Thymus (tissue), 14 donors: ENCODE measurements at places on chromosomes 1 and 21.
A peak's percentile ranks its signal among the peaks of the same experiment; 100 is the strongest.

DNA sequence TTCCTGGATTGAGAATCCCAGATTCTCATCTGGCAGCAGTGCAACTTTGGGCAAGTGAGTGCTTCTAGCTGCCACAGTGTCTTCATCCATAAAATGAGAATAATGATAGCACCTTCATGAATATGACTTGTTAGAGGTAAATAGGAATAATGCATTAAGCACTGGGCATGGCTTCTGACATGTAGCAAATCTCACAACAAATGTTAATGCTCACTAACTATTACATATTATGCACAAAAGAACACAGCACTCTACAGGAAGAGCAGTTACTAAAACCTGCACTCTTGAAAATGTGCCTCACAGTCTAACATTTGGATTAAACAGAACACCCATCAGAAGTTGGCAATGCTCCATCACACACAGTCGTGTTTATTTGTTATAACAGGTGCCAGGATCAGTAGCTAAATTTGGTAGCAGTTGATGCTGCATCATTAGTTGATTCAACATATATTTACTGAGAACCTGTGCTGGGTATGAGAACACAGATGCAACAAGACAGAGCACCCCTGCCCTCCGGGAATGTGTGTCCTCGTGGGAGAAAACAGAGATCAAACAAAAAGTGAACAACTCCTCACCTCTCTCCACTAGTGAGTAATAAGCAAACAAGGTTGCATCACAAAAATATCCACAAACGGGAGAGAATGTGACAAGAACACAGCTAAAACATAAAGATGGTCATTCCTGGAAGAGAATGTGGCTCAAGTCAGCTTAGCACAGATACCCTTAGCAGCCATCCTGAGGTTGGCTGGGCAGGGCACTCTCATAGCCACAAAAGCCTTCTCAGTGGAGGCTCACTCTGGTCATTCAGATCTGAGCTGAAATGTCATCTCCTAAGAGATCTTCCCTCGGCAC is 26.2 kb upstream of the LBR start:
- no peak for DNase-seq

GRCh38 chr1:236681219-236681618 is 5.1 kb upstream of the ACTN2 start:
- DNase-seq = no peak

GRCh38 chr21:15430023-15430422 is 299.8 kb upstream of the USP25 start:
- no peak for DNase-seq

DNA sequence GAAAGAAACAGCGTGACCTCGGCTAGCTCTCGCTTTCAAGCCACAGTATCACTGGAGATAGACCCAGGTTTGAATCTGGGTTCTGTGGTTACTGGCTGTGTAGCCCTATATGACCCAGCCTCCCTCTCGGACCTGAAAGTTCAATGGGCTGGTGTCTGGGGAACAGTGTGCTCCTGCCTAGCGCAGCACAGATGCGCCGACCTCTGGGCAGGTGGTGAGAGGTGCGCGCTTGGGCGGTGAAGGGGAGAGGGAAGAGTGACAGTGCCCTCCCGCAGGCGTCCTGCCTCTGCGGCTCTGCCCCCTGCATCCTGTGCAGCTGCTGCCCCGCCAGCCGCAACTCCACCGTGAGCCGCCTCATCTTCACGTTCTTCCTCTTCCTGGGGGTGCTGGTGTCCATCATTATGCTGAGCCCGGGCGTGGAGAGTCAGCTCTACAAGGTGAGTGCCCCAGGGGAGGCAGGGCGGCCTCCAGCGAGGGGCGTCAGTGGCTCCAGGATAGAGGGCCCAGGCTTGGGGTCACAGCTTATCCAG is 10.5 kb downstream of the SERINC2 start:
- peak; percentile 63 for DNase-seq

GRCh38 chr1:17893891-17894631 is 138.9 kb downstream of the ACTL8 start:
- no peak for DNase-seq

- DNase-seq = no peak
Measured at GRCh38 chr1:64765826-64766225, 21.0 kb downstream of the RAVER2 start.

- DNase-seq = no peak
Measured at GRCh38 chr21:46120301-46121285, 22.7 kb downstream of the COL6A2 start.

- no peak for DNase-seq
Measured at GRCh38 chr1:47181955-47182675, 7.7 kb downstream of the PDZK1IP1 start.

GRCh38 chr1:168148916-168149315 is 12.2 kb upstream of the GPR161 start:
- DNase-seq = no peak

DNA sequence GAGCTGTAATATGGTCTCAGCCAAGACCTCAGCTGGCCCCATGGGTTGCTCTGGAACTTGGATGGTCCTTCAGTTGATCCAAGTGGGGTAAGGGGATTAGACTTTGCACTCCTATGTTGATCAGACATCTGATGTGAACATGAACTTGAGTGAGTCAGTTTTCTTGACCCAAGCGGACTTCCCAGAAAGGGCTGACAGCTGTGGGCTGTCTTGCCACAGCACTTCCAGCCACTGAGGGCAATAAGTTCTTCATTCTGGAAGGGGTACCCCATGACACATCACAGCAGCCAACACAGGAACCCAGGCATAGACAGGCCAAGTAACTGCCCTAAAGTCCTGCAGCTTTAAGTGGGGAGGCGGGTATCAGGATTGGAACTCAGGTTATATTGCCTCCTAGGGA is 93.9 kb upstream of the USP24 start:
- DNase-seq = no peak

DNA sequence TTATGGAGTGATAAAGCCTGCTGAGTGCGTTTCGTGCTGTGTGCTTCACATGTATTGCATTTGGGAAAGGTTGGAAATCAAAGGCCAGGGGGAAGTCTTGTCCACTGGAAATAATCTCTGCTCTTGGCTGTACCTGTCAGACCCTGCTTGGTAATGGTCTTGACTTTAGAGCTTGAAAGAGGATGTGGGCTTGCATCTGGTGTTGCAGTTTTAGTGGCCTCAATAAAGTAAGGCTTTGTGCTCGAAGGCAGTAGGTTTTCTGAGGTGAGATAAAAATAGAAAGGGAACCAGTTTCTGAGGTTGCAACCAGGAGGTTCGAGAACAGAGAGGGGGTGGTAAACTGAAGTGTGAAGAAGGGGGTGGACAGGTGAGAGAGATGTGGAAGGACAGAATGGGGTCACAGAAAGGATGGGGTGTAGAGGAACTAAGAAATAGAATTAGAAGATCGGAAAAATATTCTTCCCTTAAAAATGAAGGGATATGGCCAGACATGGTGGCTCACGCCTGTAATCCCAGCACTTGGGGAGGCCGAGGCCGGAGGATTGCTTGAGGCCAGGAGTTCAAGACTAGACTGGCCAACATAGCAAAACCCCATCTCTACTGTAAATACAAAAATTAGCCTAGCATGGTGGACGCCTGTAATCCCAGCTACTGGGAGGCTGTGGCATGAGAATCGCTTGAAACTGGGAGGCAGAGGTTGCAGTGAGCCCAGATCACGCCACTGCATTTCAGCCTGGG is 1.5 kb downstream of the S100PBP start:
- DNase-seq = no peak

DNA sequence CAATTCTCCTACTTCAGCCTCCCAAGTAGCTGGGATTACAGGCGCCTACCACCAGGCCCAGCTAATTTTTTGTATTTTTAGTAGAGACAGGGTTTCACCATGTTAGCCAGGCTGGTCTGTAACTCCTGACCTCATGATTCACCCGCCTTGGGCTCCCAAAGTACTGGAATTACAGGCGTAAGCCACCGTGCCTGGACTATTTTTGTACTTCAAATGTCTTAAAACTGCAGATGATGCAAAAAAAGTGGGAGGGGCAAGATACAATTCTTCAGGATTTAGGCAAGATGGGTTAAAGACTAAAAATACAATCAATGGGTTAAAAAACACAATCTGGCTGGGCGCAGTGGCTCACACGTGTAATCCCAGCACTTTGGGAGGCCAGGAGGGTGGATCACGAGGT is 4.7 kb downstream of the SCAF4 start:
- DNase-seq = no peak

DNA sequence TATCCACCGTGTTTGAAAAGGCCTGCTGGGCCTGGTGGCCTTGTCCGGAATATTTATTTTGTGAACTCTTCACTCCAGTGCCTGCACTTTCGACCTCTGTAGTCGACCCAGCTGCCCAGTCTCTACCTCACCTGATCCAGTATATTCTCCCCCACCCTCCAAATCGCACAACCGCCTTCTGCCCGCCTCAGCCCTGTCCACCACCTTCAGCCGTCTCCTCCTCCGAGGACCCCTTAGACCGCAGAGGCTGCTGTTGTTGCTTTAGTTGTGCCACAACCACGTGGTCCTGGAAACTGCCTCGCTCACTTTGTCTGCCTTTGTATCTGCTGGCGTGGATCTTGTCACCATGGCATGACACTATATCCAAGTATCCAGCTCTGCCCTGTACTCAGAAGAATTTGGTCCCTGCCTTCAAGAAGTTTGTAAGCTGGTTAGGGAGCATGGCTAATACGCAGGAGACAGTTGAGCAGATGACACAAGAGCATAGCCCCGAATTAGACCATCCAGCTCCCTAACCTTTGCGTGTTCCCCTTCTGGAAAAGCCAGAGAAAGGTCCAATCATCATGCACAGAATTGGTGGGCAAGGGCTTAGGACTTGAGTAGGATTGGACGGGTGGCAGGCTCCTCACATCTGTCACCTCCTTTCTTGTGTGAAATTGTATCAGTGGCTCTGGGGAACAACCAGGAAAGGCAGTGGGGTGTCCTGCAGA is 1.5 kb downstream of the PHGDH start:
- DNase-seq = no peak

DNA sequence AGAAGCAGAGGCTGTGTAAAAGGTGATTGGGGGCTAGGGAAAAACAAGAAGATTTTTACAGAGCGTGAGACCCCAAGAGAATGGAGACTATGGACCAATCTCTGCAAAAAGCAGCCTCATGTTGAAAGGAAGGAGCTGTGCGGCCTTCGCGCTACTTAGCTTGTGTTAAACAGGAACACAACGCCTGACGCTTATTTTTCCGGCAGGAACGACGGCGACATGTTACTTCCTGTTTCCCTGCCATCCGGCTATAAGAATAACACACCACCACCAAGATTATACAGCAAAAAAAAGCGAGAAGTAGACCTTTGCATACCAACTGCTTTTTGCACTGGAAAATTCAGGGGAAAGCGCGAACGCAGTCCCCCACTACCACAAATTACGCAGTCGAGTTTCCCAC is 272.7 kb downstream of the FAM72C start:
- DNase-seq = no peak

DNA sequence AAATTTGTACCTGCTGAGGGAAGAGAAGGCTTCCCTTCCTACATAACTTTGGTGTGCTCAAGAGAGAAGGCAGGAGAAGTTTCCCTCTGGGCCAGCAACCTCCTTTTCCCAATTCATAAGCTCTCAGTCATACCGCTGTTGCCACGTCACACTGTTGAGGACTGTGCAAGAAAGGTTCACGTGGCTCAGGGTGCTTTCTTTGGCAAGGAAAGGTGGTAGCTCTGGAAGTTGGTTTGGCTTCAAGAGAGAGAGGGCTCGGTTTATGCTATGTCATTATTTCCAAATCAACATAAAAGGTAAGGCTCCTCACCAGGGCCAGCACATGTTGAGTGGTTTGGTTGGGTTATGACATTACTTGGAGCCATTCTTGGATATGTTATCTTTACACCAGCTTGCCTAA is 77.3 kb downstream of the TNFSF18 start:
- no peak for DNase-seq

GRCh38 chr1:45275054-45275453 is 51.6 kb upstream of the HPDL start:
- DNase-seq = no peak

- DNase-seq = no peak
Measured at GRCh38 chr1:208047476-208047934, 136.6 kb upstream of the CD34 start.

- DNase-seq = peak; percentile 26
Measured at GRCh38 chr1:88736633-88737248, 52.7 kb downstream of the PKN2 start.

- DNase-seq = no peak
Measured at GRCh38 chr1:47393141-47393540, 22.9 kb upstream of the FOXE3 start.

- no peak for DNase-seq
Measured at GRCh38 chr21:45251635-45252447, 35.9 kb downstream of the POFUT2 start.

DNA sequence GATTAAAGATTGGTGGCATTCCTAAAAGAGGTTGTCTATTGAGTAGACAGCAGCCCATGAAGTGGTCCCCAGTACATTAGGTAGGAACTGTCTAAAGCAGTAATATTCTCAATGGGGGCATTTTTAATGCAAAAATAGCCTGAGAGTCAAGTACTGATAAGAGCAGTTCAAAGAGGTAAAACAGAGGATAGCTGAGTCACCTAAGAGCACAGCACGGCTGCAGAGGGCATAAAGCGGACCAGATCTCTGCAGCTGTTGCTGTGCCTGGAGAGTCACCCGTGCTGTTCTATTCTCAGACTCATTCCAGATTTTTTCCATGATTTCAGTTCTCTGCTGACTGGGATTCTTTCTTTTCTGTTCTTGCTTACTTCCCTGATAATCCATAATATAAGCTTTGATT is 313.2 kb downstream of the OLFM3 start:
- no peak for DNase-seq

DNA sequence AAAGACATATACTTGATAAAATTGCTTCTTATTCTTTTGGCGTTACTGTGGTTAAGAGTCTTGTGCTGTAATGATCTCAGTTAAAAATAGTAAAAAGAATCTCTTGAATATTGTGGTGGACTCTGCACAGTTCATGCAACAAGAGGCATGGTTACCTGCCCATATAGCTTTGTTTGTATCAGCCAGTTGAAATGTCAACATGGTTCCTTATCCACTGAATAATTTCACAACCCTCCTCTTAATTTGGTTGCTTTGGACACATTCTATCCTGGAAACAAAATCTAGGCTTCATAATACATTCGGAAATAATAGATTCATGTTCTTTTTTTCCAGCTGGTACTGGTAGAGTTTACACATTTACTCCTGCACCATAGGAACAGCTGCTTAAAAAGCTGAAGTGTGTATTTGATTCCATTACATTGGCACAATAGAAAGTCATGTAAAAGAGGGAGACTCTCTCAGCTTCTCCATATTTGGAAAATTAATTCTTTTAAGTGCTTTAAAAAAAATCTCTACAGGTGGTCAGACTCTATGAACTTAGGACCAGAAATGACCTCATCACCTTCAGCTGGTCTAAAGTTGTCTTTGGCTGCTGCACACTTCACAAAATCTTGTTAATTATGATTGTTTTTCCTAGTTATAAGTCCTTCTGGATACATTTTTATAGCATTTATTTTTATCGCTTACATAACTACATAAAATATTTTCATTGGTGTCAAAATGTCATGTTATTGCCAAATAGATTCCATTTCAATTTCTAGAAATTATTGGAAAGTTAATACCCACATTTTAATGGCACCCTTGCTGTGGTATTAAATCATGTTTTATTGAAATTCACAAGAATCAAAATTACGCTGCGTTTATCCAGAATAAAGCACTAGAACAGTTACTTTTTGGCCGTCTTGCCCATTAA is 100.2 kb downstream of the LTN1 start:
- DNase-seq = no peak

GRCh38 chr1:14906665-14907064 is 246.9 kb upstream of the TMEM51 start:
- no peak for DNase-seq

- no peak for DNase-seq
Measured at GRCh38 chr21:33249331-33250002, 16.7 kb upstream of the IL10RB start.

GRCh38 chr1:18240906-18241305 is 133.3 kb downstream of the IGSF21 start:
- DNase-seq = no peak
